ENCODE measurements at places on chromosomes 6 and 20.

DNA sequence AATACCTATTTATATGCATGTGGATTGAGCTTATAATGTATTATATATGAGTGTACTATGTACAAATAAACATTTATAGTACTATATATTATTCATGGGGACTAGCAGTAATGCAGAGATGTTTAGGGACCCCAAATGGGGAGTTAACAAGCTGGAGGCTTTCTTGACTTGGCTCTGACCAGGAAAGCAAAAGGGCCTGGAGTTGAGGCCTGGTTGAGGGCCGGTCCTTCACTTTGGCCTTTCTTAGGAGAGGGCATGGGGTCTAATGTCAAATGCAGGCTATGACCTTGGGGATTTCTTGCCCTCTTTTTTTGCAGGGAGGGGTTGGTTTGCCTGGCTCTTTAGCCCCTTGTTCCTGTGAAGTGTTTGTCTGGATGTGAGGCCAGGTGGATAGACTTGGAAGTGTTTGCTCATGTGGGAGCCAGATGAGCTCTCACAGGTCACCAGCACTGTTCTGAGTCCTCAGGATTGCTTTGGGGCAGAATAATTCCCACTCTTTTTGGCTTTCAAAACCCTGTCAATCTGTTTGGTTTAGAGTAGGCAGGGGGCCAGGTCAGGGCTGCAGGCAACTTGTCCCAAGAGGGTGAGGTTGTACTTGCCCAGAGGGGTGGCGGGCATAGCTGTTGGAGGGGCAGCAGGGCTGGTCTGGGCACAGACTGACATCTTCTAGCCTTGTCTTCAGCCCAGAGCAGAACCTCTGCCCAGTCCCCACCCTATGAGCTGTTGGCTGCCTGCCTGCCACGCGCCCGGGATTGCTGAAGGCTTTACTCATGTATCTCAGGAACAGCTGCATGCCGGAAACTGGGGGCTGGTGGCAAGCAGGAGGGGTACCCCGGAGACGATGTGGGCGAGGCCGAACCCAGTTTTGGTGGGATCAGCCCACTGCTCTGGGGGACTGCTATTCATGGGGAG, 14.6 kb downstream of the TJAP1 start:
- DNase-seq = no peak

DNA sequence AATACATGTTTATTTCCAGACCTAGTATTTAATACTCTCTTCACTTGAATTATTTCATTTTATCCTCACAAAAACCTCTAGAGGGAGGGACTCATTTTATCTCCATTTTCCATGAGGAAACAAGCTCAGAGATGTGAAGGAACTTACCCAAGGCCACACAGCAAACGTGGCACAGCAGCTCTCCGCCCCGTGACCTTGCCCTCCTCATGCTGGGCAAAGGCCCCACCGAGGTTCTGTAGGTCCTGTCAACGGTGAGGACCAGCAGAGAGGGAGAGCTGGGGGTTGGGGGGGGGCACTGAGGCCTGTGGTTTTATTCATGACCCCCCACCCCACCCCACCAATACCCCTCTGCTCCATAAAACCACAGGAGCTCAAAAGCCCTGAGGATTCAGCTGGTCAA, 40.9 kb upstream of the TLDC2 start:
- DNase-seq = no peak

DNA sequence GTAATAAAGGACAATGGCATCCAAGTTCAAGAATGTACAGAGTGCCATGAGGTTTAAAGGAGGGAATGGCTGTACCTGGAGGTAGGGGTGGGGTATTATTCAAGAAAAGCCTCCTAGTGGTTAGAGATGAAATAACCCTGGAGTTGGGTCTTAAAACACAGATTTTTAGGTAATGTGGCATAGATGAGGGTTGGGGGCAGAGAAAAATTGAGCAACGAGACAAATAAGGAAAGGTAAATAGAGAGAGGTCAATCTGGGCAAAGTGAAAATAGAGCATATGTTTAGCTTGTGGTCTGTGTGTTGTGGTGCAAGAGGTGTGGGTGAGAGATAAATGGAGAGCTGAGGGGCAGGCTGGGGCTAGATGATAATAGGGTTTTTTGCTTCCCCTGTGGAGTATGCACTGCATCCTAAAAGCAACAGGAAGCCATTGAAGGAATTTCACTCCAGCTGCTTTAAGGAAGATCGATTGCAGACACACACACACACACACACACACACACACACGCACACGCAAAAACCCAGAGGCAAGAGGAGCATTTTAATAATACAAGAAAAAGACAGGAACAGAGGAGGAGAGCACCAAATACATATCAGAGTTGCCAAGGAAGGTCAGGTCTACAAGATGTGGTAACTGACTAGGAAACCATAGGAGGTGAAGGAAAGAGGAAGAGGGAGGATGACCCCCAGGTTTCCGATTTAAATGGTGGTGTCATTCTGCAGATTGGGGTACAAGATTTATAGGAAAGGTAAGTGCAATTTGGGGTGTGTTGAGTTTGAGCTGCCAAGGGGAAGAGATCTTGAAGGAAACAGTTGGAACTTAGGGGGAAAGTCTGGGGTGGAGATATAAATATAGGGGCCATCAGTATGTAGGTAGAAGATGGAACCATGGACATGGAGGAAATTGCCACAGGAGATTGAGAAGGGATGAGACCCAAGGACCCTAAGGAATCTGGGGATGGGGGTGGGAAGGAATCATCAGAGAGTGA, 31.3 kb upstream of the ADGRF1 start:
- DNase-seq = no peak

DNA sequence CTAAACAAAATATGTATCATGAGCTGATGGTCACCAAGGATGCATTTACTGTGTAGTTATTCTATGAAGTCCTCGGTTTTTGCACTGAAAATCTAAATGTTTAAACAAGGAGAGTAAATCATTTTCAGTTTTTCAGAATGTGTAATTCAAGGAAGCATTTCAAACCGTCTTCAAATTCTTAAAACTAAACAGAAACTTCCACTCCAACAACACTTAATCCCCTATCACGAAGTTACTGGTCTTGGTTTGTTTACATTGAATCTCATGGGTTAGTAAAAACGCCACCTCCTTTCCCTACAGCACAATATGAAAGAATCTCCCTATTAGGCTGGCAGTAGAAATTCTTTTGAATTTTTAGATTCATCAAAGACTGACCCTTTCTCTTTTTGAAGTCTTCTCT, 192.9 kb downstream of the AIG1 start:
- no peak for DNase-seq

DNA sequence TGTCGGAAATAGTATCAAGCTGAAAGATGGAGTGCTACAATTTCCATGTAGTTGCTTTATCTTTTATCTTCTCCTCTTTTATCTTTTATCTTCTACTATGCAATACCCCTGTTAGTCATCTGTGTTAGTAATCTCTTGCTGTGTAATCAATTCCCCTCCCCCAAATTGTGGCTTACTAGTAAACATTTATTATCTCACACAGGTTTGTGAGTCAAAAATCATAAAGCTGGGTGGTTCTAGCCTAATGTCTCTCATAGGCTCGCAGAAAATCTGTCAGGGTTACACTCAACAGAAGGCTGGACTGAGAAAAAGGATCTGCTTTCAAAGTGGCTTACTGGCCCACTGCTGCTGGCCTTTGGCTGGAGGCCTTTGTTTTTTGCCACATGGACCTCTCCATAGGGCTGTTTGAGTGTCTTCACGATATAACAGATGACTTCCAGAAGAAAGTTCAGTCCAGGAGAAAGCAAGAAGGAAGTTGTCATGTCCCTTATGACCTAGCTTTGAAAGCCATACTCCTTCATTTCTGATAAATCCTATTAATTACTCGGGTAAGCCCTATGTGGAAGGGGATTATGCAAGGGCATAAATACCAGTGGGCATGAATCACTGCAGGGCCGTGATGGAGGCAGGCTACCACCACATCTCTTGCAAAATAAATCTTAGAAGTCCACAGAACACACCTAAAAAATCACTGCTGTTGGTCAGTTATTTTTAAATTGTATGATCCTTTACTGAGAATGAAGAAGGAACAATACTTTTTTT, 24.5 kb upstream of the PTCHD4 start:
- no peak for DNase-seq

GRCh38 chr6:138638604-138639003, 135.0 kb upstream of the CCDC28A start:
- no peak for DNase-seq

DNA sequence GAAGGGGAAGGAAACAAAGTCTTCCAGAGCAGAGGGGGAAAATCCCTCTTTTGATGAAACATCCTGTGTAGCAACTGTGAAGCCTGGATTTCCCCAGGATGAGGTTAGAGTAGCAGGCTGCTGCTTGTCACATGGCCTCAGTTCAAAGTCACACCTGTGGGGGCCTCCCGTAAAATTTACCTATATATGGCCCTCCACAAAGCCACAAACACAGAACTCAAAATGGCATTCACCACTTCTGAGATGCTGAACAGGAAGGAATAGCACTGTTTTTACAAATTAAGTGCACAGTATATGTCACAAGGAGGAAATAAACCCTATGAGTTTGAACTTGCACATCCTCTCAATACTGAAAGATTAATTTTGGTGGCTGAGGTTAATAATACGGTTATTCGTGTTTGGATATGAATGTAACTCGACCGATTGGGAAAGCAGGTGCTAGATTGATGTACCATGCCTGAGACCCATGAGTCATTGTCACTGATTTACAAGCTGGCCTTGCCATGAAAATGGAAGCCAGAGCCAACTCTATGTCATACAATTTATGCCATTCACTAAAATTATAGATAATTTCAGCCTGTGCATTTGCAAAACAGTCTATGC, 70.6 kb downstream of the SGK1 start:
- peak; percentile 16 for DNase-seq

DNA sequence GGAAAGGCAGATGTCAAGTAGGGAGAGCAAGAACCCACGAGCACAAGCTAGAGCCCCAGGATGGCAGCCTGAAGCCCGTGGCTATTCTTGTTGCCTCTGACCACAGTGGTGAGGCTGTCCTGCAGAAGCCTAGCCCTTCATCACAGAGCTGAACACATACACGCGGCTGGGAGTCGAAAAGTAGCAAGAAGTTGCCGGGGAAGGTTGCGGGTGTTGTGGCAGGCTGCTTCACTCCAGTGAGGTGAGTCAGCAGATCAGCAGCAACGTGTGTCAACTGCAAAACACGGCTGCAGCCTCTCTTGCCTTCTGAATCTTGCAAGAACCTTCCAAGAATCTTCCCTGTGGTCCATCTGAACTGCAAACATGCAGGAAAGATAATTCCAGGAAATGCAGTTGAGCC, 10.6 kb upstream of the STX16 start:
- no peak for DNase-seq

GRCh38 chr6:41571021-41571780, 25.0 kb downstream of the FOXP4 start:
- DNase-seq = no peak

GRCh38 chr20:59207742-59208357, 44.2 kb downstream of the ZNF831 start:
- peak; percentile 86 for DNase-seq

DNA sequence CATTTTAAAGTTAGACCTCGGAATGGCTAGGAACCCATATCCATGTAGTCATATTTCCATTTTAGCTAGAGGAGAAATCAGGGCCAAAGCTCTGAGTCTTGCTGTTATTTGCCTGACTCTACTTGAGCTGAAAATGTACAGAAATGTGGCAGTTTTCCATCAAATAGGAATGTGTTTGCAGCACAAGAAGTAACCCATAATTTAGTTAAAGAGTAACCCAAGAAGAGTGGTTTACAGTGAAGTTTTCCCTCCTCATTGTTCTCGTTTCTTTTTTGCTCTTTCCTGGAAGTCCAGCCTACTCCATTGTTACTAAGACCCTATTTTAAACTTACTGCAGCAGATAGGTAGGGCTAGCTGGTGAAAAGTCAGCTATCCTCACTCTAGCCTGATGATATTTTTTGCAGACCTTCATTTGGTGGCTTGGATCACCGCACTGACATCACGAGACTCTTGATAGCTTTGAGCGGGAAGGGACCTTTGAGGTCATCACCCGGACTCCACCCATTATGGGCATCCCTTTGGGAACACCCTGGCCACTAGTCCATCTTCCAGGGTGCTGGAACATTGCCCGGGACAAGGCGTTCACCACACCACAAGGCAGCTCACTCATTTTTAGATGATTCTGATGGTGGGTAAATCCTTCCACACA, 28.0 kb upstream of the ADGRF5 start:
- no peak for DNase-seq

DNA sequence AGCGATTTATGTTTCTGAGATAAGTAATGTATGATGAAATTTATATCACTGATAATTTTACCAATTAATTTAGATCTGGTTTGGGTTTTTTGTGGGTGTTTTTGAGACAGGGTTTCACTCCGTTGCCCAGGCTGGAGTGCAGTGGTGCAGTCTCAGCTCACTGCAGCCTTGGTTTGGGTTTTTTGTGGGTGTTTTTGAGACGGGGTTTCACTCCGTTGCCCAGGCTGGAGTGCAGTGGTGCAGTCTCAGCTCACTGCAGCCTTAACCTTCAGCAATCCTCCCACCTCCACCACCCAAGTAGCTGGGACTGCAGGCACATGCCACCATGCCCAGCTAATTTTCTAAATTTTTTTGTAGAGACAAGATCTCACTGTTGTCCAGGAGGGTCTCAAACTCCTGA, 13.0 kb downstream of the MRS2 start:
- DNase-seq = no peak

DNA sequence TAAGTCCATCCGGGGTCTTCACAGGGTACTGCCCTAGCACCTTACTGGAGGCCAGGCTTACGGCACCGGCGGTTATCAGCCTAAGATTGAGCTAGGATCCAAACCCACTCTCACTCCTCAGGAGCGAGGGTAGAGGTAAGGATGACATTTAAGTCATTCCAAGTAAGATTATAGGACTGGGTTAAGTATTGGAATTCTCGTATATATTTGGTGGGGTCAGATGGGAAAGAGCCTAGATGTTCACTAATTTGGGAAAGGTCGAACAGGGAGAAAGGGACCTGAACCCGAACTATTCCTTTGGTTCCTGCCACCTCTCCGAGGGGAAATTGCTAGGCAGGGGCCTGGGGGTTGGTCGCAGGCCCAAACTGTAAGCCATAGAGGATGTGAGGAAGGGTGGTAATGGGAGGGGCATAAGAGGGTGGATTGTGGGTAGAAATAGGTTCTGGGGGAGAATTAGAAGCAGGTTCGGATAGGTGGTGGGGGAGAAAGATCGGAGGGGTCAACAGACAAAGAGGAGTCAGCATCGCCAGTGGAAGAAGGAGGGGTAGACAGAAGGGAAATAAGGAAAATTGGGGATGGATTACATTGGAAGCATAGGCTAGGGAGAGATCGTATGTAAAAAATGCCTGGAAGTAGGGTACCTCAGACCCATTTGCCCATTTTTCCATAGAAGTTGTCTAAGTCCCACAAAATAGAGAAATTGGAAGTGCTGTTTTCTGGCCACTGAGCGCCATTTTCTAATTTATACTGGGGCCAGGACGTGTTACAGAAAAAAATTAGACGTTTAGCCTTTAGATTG, 747.1 kb upstream of the ADGRB3 start:
- DNase-seq = no peak

DNA sequence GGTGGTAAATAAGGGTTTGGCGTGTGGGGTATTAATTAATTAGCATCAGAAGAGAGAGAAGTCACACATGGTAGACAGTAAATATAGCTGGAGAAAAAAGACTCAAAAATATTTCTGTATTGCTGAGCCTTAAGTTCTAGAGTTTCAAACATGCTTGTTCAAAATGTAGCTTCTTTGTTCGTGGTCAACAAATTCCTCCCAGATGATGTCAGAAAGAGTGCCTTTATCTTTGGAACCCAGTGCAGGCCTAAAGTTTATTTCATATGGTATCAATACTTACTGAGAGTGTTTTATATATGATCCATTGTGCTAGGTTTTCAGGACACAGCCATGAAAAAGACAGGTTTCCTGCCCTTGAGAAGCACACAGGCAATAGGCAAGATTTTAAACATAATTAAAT, 18.3 kb downstream of the MARCKS start:
- no peak for DNase-seq
